ENCODE measurements at places on chromosomes 3 and 15. TPM values are rescaled to one million over a fixed set of nuclear protein-coding genes. Genes with fewer than 3 reads are reported as not detected.

MED12L gene
- 0.13 TPM for total RNA-seq

SLC9C1 gene
- not detected for total RNA-seq

RFC4 gene
- total RNA-seq, result 26.1 TPM

SHC4 gene
- total RNA-seq, result under 0.01 TPM

DGKG gene
- total RNA-seq, result not detected

ITIH1 gene
- not detected for total RNA-seq

DPPA4 gene
- not detected for total RNA-seq

P2RY13 gene
- total RNA-seq, result not detected

IL5RA gene
- total RNA-seq, result not detected

JMJD7 gene
- 22.9 TPM for total RNA-seq

XIRP1 gene
- total RNA-seq, result not detected

ZNF717 gene
- 21.4 TPM for total RNA-seq

LSM3 gene
- 5.5 TPM for total RNA-seq

GOLGA6L25 gene
- not detected for total RNA-seq

OR5K2 gene
- total RNA-seq, result not detected

RBPMS2 gene
- not detected for total RNA-seq

MASP1 gene
- total RNA-seq, result 3.9 TPM

GNAT1 gene
- 0.26 TPM for total RNA-seq

SPINK8 gene
- total RNA-seq, result not detected

SH3GL3 gene
- 1.1 TPM for total RNA-seq

CRYGS gene
- 0.79 TPM for total RNA-seq

UNC13C gene
- total RNA-seq, result 0.64 TPM

CSTA gene
- 107 TPM for total RNA-seq

LIPC gene
- total RNA-seq, result 0.26 TPM

TRIM71 gene
- not detected for total RNA-seq

PTPRG gene
- total RNA-seq, result 11.1 TPM

GOLGA6L7 gene
- total RNA-seq, result not detected

CIDEC gene
- not detected for total RNA-seq

EPHB3 gene
- 16.8 TPM for total RNA-seq

PAQR9 gene
- total RNA-seq, result not detected

MYH15 gene
- total RNA-seq, result under 0.01 TPM

BCL2A1 gene
- total RNA-seq, result 0.38 TPM

SYNPR gene
- not detected for total RNA-seq

SCAANT1 gene
- total RNA-seq, result not detected

NR2F2 gene
- total RNA-seq, result 1.4 TPM

CXCR6 gene
- total RNA-seq, result not detected

TGM5 gene
- total RNA-seq, result 1.8 TPM

GHSR gene
- total RNA-seq, result not detected

SPG11 gene
- total RNA-seq, result 49.8 TPM

CCNB2 gene
- total RNA-seq, result 2.3 TPM

MRAS gene
- total RNA-seq, result 3.2 TPM

SLC30A4 gene
- total RNA-seq, result 6.1 TPM

CCRL2 gene
- 0.26 TPM for total RNA-seq

STRC gene
- 0.38 TPM for total RNA-seq

ATP13A4 gene
- total RNA-seq, result 4.2 TPM

SEMA3G gene
- total RNA-seq, result under 0.01 TPM

Measured in bronchial epithelial cell (primary cell).